Activated CD8-positive, alpha-beta memory T cell treated with anti-CD3 and anti-CD28 coated beads, Interleukin-2, amount 50 U/mL, for 4 hours (primary cell): ENCODE measurements at places on chromosomes 12 and 14.

- no peak for DNase-seq
Measured at GRCh38 chr12:127044836-127045235, 1222.1 kb upstream of the TMEM132C start.

DNA sequence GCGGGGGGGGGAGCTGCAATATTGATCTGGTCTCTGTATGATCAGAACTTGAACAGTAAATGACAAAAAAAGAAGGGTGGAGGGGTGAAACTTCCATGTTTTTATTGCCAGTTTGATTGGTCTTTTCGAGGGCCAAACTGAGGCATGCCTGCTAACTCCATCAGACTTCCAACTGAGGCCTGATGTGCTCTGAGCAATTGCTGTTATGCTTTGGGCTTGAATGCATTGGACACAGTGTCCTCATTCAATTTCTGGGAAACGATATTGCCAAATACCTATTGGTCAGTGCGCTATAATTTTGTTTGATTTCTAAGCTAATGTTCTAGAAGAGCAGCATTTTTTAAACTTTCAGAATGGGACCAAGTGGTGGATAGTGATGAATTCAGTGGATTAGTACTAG is 2.1 kb upstream of the SLC38A2 start:
- no peak for DNase-seq

DNA sequence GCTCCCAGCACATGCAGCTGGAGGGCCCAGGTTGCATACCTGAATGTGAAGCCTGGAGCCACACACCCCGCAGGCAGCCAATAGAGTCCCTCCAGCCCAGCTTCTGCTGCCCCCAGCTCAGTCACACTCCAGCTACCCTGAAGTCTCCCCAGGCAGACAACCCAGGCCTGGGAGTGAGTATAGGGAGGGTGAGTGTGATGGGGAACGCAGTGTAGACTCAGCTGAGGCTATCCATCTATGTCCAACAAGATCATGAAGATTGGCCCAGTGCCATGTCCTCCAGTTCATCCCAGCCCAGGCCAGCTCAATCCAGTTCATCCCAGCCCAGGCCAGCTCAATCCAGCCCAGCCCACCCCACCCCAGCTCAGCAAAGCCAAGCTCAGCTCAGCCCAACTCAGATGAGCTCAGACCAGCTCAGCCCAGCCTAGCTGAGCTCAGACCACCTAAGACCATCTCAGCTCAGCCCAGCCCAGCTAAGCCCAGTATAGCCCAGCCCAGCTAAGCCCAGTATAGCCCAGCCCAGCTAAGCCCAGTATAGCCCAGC is 330.4 kb downstream of the TMEM121 start:
- no peak for DNase-seq

GRCh38 chr12:168763-169525 is 45.0 kb downstream of the SLC6A12 start:
- DNase-seq, result no peak

DNA sequence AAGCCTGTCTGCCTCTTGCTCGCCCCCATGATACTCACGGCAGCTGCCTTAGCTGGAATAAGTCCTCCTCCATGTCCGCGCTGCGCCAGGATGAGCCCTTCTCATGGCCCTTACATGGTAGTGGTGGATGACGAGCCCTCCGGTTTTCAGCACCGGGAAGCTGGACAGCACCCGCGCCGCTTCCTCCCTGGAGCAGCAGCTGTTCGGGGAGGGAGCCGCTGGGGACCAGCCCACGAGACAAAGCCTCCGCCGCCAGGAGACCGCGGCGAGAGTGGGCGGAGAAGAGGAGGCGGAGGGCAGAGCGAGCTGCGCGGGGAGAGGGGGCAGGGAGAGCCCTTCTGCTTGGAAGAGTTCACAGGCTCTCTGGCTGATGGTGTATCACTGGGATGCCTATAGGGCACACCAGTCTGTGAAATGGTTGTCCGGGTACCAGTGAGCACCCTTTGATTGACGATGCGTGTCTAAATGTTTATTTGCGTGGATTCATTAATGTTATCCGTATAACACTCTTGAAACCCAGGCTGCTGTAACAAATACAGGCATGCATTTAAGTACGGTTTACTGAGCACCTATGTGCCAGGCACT is at the start of gene SVOP:
TSS of gene SVOP (minus strand) at position 273 of the 585 bp plus-strand sequence. CDS start at position 73, 200 bp downstream.
- peak; percentile 22 for DNase-seq

DNA sequence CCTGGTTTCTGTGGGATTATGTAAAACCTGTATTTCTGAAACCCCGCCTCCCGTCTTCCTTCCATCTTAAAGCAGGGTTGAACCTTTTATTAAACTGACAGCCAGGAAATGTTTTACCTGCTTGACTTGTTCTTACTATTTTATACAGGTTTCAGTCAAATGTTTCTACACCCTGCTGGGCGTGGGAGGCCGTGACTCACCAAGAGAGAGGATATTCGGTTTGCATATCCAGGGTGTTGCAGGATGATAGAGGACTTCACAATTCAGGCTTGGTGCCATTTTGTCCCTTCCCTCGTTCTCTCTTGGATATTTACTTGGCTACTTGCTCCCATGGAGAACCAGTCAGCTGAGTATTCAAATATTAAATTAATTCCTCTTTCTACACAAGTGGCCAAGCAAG is 69.7 kb downstream of the ARF6 start:
- no peak for DNase-seq

DNA sequence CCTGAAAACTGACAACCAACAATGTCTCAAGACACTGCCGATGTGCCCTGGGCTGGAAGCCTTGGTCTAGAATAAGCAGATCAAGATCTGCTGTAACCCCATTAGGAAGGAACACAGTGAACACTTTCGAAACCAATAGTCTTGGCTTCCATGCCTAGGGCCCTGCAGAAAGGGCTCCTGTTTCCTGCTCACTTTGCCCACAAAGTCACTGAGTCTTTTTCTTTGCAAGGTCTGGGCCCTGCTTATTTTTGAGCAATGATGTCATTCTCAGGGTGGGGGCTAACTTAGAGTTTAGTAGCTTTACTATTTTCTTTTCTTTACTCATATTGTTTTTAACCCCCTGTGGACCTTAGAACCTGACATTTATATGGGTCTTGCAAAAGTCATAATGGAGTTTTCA is 704.2 kb upstream of the TMEM132C start:
- DNase-seq, result no peak

- no peak for DNase-seq
Measured at GRCh38 chr14:25340882-25341281, 290.9 kb upstream of the STXBP6 start.

DNA sequence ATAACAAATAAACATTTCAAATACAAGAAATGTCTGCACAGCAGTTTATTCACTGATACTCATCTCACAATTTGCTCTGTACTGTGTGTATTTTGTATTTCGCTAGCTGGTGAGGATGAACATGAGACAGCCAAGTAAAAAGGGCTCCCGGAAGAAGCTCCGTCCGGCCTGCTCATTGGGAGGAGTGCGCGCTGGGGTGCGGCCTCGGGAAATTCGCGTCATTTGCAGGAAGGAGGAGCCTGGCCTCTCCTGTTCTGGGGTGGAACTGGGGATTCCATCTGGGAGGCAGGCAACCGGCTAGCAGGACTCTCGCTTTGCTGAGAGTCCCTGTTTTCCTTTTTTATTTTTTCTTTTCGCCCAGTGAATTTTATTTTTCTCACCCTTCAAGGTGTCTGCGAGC is 368.4 kb upstream of the TMEM132C start:
- DNase-seq, result no peak
